HFFc6 (cell line): ENCODE measurements at places on chromosomes 12 and 14.
A peak's percentile ranks its signal among the peaks of the same experiment; 100 is the strongest.

GRCh38 chr14:37598747-37599506 lies 3.5 kb downstream of the TTC6 start:
- DNase-seq: no peak

DNA sequence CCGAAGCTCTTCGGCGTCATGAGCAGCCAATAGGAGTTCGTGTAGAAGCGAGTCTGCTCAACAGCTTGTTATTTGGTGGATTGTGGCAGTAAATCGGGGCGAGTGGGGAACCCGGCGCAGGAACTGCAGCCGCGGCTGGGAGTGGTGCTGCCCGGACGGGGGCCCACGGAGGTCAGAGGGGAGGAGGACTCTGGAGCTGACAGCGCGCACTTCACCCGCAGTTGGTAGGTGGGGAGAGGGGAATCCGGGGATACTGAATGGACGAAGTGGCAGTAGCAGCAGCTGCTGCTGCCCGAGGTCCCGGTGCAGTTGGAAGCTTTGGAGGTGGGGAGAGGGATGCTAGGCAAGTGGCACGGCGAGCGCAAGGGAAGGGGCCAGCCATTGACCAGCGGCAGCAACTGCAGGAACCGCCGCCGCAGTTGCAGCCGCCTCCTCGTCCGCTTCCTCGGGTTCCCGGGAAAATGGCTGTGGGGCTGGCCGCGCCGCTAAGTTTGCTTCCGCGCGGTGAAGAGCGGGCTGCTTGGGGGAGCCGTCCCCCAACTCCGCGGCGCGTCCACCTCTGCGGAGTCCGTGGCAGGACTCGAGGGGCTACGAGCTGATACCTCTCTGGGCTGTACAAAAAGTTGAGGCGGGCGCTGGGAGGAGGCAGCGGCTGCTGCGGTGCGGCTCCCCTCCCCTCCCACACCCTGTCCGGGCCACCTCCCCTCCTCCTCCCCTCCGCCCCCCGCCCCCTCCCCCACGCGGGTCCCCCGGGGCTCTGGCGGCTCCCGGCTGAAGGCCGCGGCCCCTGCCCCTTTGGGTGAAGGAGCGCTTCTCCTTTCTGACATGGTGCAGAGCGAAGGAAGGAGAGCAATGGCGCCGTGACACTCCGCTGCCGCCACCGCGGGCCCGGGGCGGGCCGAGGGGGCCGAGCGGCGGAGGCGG lies at the start of gene ARID4A:
TSS of gene ARID4A (plus strand) at position 79 of the 924 bp plus-strand sequence. CDS start 1,300 bp downstream, outside the sequence.
- DNase-seq: no peak

- DNase-seq: no peak
Measured at GRCh38 chr12:13179211-13180074, 17.1 kb upstream of the EMP1 start.

DNA sequence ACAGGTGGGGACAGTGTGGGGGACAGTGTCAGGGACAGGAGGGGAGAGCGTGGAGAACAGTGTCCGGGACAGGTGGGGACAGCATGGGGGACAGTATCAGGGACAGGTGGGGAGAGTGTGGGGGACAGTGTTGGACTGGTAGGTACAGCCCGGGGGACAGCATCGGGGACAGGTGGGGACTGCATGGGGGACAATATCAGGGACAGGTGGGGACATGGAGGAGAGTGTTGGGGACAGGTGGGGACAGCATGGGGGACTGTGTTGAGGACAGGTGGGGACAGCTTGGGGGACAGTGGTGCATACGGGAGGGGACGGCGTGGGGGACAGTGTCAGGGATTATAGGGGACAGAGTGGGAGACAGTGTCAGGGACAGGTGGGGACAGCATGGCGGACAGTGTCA lies 212.3 kb downstream of the TMEM121 start:
- DNase-seq: no peak

DNA sequence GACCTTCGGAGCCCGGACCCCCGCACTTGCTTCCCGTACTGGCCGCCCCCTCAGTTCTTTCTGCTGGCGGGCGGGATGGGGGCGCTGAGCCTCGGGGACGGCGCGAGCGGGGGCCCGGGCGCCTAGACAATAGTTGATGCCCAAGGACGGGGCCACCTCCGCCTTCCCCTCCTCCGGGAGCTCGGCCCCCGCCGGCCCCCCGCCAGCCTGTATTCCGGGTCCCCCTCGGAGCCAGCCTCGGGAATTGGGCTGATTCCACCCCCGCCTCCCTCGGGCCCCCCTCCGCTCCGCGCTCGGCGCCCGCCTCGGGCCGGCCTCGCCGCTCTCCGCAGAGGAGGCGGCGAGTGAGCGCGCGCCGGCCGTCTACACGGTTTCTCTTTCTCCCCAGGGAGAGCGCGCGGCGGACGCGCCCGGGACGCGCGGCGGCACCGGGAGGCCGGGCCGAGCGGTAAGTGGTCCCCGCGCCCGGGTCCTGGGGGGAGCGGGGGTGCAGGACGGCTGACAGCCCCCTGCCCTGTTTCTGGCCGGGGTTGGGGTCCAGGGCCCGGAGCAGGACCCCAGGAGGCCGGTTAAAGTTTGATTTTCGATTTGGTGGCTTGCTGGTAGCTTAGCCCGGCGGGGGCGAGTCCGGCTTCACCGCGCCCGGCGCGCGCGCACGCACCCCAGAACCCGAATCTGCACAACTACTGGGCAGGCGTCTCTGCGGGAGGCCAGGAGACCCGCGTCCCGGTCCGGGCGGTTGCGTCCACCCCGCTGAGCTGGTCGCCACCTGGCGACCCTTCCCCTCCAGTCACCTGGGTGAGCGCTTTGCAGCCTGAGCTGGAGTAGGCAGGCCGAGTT lies 413.7 kb downstream of the PCNX1 start:
- peak; percentile 29 for DNase-seq

DNA sequence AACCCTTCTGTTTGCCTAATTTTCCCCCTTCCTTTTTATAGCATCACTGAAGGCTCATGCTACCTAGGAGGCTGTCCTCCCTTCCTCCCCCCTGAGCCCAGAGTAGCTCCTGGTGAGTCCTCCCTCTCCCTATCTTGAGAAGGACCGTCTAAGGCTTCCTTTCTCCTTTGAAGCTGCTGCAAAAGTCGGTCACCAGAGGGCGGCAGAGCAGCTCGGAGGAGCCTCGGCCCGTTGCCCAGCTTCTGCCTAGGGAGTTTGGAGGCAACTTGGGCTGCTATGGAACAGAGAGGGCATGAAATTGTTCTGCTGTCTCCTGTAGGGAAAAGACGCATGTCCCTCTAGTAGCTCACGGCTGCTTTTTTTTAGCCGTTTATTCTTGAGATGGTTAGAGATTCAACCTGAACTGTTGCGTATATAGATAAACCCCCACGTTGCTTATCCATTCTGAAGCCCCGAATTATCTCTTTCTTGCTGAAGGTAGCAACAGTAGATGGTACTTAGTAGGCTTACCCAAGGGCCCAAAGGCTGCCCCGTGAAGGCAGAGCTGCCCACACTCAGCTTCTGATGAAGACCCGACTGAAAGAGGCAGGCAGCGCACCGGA lies 5.7 kb downstream of the WNT5B start:
- peak; percentile 65 for DNase-seq

DNA sequence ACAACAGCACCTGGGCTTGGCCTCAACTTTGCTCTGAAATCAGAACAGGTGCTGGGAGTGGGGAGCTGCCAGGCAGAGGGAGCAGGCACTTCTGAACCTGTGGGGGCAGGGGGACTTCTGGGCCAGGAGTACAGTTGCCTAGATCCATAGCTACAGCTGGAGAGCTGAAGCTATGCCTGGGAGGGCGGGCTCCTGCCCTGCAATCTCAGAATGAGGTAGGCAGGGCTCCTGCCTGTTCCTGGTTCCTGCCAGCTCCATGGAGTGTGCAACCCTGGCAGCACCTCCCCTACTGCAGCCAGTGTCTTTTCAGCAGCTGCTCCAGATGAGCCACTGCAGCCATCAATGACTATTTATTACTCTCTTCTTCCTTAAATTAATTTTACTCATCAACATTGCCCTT lies 62.1 kb upstream of the NAV3 start:
- no peak for DNase-seq

DNA sequence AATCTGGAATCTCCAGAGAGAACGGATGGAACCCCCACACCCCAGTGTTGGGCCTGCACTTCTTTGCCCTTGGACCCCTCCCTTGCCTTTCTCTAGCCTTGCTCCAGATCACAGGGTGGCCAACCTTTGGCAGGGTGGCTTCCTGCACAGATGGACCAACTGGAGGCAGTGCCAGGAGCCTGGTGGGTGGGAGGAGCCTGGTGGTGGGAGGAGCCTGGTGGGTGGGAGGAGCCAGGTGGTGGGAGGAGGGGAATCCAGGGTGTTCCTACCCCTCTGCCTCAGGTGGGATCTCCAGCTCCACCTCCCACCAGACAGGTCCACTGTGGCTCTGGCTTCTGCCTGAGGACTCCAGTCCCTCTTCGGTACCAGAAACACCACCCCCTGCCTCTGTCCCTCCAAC lies 15.0 kb upstream of the ORAI1 start:
- no peak for DNase-seq

GRCh38 chr12:43841253-43841652 lies 5.4 kb downstream of the TMEM117 start:
- no peak for DNase-seq

DNA sequence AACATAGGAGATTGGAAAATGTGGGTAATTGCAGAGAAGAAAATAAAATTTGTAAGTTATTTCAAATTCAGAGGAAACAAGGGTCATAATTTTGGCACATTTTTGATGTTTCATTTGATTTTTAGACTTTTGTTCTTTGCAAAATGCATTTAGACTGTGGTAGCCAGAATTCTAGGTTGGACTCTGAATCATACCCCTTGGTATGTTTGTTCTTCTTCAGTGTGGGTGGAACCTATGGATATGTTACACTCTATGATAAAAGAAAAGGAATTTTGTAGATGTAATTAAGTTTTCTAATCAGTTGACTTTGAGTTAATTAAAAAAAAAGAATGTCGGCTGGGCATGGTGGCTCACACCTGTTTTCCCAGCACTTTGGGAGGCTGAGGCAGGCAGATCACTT lies 827.0 kb downstream of the AACS start:
- DNase-seq: no peak

DNA sequence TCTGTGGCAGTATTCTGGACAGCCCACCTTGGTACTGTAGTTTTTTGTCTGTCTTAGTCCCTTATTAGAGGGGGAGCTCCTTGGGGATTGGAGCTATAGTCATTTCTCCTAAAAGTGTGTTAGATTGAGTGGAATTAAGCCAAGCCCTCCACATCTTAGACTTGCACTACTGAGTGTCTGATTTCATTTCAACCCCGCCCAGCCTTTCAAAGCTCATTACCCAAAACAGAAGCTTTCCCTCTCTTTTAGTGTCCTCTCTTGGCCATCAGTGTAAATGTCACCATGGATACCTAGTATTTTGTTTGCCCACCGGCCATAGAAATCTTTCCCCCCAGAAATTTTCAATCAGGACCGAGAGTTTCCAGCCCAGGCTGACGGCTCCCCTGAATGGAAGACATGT lies 74.5 kb downstream of the LRRC74A start:
- DNase-seq: no peak

DNA sequence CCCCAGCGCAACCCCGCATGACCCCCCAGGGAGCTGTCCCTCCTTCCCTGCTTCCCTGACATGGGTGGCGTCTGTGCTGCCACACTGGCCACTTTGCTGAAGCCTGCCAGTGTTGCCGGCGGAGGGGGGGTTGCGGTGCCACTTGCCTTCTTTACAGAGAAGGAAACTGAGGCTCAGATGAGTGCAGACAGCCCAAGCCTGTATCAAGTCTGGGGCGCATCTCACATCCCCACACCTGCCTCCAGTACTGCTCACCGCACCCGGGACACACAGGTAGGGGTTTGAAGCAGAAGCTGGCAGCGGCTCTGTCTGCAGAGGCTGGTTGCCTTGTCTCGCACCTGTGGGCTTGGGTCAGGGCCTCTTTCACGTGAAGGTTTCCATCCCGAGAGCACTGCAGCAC lies 104.7 kb upstream of the RTL1 start:
- DNase-seq: no peak

- no peak for DNase-seq
Measured at GRCh38 chr12:50572760-50573159, 68.0 kb downstream of the DIP2B start.

DNA sequence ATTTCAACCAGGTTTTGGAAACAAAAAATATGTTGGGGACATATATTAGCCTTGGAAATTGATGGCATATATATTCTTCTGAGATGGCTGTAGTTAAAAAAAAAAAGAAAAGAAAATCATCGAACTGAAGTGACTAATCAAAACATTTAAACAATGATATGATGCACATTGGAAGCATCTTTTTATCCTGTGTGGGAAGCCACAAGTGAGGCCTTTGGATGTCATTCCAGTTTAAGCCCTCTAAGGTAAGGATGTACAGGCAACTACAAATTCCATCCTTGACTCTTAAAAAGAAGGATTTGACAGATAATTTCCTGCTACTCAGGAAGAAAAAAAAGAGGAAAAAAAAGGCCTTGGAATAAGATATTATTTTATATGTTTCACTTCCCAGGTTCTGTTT lies 9.6 kb upstream of the PTPRB start:
- DNase-seq: peak; percentile 77

- DNase-seq: no peak
Measured at GRCh38 chr12:45773747-45774146, 44.2 kb downstream of the ARID2 start.

GRCh38 chr14:45787167-45787566 lies 534.2 kb upstream of the MIS18BP1 start:
- no peak for DNase-seq

DNA sequence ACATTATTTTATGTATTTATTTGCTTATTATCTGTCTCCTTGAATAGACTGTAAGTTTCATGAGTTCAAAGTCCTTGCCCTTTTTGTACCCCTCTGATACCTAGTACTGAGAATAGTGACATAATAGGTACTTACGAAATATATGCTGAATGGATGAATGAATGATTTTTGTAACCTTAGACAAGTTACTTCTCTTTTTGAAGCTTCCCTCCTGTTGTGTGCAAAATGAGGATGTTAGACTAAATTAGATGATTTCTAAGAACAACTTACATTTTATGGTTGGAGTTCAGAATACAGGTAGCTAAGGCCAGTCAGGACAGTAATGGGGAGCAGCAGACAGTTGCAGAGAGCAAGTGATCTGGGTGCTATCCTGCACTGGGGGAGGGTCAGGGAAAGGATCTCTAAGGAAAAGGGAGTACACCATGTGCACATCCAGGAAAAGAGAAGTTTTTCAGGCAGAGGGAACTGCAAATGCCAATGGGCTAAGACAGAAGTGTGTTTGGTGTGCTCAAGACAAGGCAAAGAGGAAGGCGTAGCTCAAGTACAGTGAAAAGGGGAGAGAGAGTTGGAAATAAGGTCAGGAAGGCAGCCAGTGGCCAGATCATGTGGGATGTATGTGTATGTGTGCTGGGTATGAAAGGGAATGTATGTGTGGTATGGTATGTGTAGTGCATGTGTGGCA lies 59.4 kb upstream of the AMIGO2 start:
- DNase-seq: no peak

GRCh38 chr12:41635626-41636364 lies 447.7 kb downstream of the PDZRN4 start:
- no peak for DNase-seq
